ENCODE measurements at places on chromosomes 1 and 21.

DNA sequence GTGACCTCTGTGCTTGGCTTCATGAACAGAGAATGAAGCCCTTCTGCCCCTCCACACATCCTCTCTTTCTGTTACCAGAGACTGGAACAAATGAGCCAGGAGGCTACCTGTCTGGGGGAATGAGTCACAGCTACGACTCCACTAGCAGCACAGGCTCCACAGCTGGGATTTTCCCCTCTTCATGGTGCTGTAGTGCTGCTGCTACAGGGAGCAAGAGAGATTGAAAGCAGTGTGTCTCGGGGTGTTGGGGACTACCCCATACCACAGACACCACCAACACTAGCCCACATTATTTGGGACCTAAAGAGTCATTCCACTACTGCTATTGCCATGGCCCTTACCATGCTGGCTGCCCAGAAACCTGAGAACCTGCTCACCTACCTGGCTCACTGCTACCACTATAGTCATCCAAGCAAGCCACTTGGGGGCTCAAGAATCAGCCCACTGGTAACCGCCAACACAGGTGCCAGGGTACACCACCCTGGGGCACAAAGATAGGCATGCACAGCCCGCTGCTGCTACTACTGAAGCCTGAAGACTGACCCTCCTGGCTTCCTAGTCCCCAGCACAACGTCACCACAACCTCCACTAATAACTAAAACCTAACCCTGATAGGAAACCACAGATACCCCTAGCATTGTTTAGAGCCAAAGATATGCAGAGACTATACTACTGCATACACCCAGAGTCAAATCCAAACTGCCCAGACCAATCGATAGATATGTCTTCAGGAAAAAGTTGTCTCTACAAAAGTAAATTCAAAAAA lies 17.7 kb downstream of the CD1E start:
- no peak for DNase-seq

- no peak for DNase-seq
These were observed 38.4 kb downstream of the NFASC start for GRCh38 chr1:204909109-204909508.

GRCh38 chr1:109768335-109768650 lies 4.6 kb upstream of the EPS8L3 start:
- no peak for DNase-seq

DNA sequence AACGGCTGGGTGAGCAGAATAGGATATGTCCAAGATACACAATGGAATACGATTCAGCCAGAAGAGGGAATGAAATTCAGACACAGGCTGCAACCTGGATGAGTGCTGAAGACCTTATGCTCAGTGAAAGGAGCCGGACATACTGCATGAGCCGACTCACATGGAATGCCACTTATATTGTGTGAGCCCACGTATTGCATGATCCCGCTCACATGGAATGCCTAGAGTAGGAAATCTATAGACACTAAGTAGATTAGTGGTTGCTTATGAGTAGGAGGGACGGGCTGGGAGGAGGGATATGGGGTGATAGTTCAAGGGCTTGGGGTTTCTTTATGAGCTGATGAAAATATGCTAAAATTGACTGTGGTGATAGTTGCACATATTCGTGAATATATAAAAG lies 26.8 kb downstream of the TMPRSS2 start:
- DNase-seq: no peak

DNA sequence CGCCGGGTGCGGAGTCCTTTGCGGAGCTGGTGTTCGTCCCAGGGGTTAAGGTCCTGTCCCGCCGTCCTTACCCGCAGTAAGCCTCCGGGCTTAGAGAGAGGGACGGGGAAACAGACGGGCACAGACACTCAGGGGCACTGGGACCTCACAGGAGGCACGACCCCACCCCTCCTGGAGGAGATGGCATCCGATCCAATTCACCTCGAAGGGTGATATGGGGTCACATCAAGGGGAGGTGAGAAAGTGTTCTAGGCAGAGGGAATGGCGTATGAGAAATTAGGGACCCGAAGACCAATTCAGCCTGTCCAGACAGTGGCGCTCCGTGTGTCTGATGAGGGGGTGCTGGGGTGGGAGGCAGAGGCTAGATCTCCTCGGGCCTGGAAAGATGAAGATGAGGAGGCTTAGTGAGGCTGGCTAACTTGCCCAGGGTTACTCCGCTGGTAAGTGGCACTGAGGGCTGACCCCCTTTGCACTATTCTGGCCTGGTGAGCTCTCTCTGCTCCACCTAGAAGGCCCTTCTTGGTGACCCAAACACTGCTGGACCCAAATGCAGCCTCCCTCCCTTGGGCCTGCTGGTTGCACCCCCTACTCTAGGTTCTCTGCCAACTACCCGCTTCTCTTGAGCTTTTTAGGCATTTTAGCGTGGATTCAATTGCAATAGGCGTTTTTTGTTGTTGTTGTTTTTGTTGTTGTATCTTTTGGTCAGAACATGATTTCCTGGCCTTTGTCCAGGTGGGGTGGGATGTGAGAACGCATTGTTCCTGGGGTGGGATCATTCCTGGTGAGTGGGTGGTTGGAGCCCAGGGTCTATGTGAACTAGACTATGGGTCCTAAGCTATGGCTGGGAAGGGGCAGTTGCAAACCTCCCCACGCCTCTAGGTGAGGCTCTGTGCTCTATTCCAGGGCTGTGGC lies 12.3 kb downstream of the BTBD19 start:
- no peak for DNase-seq

All from thymus (tissue), 14 donors.